Activated CD8-positive, alpha-beta memory T cell treated with anti-CD3 and anti-CD28 coated beads for 1 hour (primary cell): ENCODE measurements at places on chromosomes 2 and 18.

DNA sequence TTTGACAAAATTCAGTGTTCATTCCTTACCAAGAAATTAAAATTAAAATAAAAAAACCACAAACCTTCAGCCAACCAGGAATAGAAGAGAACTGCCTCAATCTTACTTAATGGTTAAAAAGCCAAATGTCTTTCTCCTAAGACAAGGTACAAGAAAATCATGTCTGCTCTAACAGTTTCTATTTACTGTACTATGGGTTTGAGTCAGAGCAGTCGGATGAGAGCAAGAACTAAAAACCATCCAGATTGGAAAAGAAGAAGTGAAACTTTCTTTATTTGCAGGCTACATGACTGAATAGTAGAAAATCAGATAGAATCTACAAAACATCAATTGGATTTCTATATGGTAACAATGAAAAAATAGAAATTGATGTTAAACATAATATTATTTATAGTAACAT is 555.5 kb upstream of the TNP1 start:
- no peak for DNase-seq

DNA sequence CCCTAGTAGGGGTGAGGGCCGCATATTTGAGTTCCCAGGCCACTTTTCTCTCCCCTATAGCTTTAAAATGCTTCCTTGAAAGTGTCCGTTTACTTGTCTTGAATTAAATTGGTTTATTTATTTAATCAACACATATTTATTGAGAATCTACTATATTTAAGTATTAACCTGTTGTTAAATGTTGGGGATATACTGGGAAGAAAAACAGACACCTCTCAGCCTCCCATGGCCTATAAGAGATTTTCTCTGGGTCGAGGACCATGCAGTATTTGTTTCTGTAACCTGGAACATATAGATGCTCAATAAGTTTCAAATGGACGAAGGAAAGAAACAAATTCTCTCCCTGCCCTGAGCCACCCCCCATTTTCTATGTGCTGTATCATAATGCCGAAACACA is 98.6 kb downstream of the INSIG2 start:
- DNase-seq: no peak

DNA sequence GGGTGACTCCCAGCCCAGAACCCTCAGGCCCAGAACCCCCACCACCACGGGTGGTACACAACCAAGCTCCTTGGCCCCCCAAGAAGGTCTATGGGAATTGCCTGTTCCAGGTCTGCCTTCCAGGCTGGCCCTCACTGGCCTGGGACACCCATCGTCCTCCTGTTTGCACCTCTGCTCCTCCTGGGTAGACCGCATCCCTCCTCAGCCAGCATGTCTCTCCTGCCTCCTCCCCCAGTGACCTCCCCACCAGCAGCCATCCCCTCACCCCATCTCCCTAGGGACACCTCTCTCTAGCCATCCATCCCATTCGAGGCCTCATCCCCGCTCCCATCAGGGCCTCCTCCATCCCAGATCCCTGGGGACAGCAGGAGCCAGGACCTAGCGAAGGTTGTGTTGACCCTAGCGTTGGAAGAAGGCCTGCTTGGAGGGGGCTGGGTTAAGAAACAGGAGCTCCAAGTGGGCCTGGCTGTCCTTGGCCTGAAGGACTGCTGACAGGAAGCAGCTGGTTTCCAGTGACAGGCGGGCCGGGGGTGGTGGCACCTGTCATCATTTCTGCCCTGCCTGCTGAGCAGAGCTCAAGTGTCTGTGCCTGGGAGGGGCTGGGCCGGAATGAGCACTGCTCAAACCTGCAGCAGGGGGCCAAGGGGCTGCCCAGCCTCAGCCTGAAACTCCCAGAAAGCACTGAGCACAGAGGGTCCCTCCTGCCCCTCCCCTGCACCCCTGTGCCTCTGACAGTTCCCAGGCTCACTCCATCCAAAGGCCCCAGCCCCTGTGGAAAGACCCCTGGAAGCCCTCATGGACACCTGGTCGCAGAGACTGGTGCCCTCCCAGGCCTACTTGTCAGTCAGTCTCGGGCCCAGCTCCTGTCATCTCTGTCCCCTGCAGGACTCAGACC is 96.0 kb upstream of the OTOS start:
- DNase-seq: no peak

DNA sequence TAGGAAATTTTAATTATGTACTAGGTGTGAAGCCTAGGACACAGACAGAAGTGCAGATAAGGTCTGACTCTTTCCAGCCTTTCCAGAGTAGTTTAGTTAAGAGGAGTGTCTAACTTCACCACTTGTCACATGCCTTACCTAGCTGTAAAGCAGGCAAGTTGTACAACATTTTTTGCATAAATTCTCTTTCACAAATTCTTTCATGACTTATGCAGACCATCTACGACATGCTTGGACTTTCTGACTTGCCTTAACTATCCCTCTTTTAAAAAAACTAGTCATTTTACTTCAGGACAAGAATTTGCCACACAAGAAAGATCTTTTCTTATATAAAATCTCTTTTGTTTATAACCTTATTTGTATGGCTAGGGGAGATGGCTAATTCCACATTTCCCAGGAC is 1273.6 kb upstream of the SLC39A10 start:
- DNase-seq: no peak

DNA sequence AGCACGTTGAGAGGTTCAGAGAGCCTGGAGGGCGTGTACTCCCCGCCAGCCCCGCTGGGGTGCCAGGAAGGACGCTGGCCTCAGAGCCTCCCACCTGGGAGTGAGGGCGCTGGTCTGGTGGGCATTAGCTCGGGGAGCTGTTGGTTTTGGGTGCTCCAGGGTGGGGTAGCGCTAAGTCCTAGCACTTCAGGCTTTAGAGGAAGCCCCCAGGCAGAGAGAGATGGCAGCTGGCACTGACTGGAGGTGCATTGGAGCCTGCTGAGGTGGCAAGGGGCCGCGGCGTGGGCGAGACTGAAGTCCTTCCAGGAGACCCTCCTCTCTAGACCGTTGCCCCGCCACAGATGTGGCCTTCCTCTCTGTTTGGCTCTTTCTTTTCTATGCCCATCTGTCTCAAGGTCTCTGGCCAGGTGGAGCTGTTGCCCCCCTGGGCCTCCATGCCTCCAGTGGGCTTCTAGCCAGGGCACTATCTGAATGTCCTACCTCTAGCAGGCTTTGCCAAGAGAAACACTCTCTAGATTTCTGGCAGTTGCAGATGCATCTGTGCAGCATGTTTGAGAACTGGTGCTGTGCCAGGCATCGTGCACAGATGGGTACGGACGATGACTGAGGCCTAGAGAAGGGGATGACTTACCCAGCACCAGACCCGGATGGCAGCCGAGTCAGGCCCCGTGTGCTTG is 6.6 kb downstream of the CAPN10 start:
- no peak for DNase-seq

- DNase-seq: no peak
Measured at GRCh38 chr2:218878926-218879761, 1.5 kb upstream of the WNT10A start.
